Gastroesophageal sphincter (tissue), 4 donors: ENCODE measurements at places on chromosomes 7 and 10.

DNA sequence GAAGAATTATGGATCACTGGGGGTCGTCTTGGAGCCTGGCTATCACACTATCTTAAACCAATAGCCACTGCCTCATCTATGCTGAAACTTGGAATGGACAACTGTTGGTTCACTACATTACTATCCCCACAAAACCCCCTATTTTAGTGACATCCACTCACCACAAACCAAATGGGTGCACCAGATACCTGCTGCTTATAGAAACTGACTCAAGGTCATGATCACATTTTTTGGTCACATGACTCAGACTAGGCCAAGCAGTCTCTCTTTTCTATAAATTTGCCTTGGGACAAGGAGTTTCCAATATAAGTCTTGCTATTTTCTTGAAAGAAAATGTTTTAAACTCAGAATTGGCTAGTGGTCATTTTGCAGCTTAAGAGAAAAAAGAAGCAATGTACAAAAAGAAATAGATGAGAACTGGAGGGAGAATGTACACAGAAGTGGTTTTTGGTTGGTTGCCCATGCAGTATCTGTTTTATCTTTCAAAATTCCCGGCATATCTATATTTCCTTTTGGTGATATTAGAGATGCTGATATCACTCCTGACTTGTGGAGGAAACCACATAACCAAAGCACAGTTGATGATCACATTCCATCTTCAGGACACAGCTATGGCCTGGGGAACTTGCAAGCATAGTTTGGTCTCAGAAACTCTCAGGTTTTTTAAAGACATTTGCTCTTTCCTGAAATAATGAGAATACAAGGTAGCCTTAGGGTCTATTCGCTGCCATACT, 85.2 kb upstream of the CACNA2D1 start:
- no peak for ATAC-seq

- ATAC-seq: no peak
Measured at GRCh38 chr7:133139350-133139749, 57.5 kb upstream of the CHCHD3 start.

GRCh38 chr7:90681336-90682022, 85.4 kb downstream of the CDK14 start:
- no peak for ATAC-seq

- peak; percentile 84 for ATAC-seq
Measured at GRCh38 chr10:6716516-6716915, 136.4 kb upstream of the PRKCQ start.

- ATAC-seq: no peak
Measured at GRCh38 chr7:87797395-87797794, 78.8 kb downstream of the SLC25A40 start.

GRCh38 chr7:16918288-16918895, 36.6 kb upstream of the AGR3 start:
- ATAC-seq: no peak

DNA sequence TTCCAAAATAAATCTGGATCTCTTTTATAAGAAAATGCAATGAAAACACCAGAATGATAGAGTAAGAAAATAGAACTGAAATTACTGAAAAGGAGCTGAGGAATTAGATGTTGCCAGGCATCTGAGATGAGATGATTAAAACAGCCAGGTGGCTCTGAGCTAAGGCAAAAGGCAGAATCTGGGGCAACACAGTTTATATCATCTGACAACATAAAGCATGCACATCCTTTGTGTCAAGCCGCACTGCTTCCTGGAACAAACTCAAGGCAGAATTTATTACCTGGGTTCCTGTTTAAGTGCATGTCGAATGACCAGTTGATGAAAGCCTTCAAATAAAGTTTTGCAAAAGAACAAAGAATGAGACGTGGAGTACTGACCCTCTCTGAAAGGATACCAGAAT, 247.0 kb downstream of the SNX10 start:
- ATAC-seq: no peak

GRCh38 chr10:76763376-76763775, 874.2 kb downstream of the KCNMA1 start:
- no peak for ATAC-seq

GRCh38 chr7:140029072-140029471, 33.7 kb downstream of the PARP12 start:
- ATAC-seq: no peak

DNA sequence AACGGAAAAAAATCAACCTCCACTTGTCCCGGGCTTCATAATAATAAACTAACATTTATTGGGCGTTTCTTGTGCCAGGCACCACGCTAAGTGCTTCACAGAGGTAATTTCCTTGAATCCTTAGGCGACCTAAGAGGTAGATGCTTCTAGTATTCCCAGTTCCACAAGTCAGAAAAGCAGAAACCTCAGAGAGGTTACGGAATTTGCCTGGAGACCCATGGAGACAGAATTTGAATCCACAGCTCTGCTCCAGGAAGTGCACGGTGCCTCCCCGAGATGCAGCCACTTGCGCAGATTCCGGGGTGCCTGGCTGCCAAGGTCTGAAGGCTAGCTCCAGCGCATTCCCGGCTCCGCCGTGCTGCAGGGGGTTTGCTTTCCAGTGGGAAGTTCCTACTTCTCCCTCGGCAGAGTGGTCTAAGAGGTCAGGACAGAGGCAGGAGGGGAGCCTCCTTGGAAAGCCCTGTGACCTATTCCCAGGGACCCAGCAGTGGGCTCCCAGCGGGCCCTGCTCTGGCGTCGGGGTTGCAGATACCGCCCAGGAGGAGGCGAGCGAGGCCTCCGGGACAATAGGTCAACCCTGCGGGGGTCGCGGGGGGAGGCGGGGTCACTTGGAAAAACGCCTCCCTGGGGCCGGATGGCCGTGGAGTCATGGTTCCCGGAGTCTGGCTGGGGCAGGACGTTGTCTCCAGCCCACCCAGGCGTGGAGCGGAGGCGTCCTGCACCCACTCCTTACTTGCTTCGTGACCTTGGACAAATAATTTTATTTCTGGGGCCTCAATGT, 10.1 kb upstream of the NKX2-3 start:
- ATAC-seq: no peak

GRCh38 chr10:43055991-43056567, 20.8 kb upstream of the RET start:
- no peak for ATAC-seq

- no peak for ATAC-seq
Measured at GRCh38 chr10:22766693-22767092, 52.3 kb upstream of the PIP4K2A start.

GRCh38 chr7:86939197-86939814, 120.1 kb downstream of the ELAPOR2 start:
- ATAC-seq: peak; percentile 28
